ENCODE measurements at places on chromosomes 13 and 19. TPM values are rescaled to one million over a fixed set of nuclear protein-coding genes. Genes with fewer than 3 reads are reported as not detected.

DNA sequence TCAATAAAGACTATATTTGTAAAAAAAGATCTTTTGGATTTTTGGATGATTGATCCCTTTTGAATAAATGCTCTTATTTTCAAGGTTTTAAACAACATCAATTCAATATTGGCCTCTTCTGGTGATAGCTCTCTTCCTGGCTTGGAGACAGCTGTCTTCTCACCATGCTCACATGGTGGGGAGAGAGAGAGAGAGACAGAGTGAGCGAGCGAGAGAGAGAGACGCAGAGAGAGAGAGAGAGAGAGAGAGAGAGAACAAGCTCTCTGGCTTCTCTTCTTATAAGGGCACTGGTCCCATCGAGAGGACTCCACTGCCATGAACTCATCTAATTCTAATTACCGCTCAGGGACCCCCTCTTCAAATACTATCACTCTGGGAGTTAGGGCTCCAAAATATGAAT is 32.1 kb upstream of the FARP1 start:
- DNase-seq: no peak

DNA sequence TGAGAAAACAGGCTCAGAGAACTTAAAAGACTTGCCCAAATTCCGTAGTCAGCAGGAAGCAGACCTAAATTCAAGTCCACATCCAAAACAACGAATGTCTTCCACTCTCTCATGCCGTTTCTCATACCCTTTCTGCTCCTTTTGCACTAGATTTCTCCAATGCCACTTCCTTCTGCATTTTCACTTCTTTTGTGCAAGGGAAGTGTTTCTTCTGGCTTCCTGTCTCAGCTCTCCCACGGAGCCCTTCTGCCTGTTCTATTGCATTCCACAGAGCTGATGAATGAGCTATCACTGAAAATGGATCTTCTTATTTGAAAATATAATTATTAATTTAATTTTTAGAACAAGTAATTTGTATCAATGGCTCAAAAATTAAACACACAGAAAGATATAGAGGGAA is 56.1 kb upstream of the STK24 start:
- DNase-seq: no peak

DNA sequence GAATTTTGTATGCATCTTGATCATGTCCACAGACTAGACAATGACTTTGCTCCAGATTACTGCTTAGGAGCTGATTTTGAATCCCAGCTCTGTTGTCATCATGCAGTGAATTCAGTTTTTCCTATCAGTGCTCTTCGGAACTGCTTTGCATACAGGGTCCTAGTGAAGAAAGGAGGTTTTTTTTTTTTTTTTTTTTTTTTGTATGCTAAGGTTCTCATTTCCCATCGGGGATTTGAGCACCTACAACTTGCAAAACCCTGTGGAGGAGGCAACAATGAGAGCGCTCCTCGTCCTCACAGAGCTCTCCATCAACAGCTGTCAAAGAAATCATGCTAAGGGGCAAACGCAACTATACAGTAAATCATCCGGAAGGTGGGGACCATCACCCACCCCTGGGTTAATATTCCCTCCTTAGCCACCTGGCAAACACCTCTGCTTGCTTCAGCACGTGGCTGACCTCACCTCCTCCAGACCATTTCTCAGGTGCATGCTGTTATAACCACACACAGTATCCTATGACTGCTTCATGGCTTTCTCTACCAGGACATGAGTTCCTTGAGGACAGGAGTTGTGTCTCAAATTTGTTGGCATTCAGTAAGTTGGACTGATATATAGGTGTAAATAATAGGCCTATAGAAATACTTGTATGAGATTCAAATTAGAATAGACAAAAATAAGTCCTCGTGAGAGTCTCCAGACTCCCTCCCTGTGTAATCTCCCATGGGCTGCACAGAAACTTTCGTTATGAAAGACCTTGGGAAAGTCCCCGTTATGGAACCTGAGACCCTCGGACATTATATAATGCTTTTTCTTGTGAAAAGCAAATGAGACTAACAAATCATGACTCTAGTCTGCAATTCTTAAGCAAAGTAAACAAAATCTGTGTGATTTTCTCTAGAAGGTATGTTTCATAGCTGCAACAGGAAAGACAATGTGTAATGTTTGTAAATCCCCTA is 113.8 kb downstream of the KATNAL1 start:
- DNase-seq: no peak

DNA sequence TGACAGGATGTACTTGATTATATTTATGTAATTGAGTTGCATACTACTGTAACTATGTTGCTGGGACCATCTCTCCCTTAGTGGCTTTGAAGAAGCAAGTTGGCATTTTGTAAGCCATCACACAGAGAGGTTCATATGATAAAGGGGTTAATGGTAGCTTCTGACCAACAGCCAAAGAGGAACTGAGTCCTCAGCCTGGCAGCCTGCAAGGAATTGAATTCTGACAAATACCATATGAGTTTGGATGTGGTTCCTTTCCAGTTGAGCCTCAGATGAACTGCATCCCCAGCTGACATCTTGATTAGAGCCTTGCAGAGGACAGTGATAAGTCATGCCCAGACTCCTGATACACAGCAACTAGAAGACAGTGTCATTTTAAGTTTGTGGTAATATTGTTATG is 8.6 kb upstream of the MYCBP2 start:
- DNase-seq: no peak

DNA sequence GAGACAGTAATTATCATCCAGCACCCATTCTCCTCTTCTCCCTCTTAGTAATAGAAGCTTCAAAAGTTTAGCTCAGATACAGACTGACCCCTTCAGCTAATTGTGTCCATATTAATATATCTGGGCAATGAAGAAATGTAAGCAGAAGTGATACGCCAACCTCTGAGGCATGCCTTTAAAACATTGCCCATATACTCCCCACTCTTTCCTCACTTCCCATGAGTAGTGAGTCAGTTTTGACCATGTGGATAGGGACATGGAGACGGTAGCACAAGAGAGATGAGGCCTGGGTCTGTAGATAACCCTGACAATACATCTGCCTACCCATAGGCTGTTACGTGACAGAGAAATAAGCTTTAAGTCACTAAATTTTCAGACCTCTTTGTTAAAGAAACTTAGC is 147.6 kb downstream of the KCTD12 start:
- DNase-seq: no peak

CABP5 gene
- not detected for total RNA-seq

ZNF724 gene
- 5.9 TPM for total RNA-seq

- no peak for DNase-seq
Observed at GRCh38 chr19:13576726-13577125, 70.4 kb upstream of the CACNA1A start.

- no peak for DNase-seq
Observed at GRCh38 chr19:57437931-57438330, 2.8 kb downstream of the ZNF749 start.

OR7A17 gene
- total RNA-seq: not detected

DNA sequence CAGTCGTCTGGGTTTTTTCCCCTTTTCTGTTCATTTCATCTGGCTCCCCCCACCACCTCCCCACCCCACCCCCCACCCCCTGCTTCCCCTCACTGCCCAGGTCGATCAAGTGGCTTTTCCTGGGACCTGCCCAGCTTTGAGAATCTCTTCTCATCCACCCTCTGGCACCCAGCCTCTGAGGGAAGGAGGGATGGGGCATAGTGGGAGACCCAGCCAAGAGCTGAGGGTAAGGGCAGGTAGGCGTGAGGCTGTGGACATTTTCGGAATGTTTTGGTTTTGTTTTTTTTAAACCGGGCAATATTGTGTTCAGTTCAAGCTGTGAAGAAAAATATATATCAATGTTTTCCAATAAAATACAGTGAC is 9.3 kb downstream of the CALM3 start:
- no peak for DNase-seq

- no peak for DNase-seq
Observed at GRCh38 chr19:58558066-58558622, at the start of gene UBE2M. Gene UBE2M (minus strand): TSS chr19:58558611. CDS start chr19:58558381, 230 bp downstream.

DNA sequence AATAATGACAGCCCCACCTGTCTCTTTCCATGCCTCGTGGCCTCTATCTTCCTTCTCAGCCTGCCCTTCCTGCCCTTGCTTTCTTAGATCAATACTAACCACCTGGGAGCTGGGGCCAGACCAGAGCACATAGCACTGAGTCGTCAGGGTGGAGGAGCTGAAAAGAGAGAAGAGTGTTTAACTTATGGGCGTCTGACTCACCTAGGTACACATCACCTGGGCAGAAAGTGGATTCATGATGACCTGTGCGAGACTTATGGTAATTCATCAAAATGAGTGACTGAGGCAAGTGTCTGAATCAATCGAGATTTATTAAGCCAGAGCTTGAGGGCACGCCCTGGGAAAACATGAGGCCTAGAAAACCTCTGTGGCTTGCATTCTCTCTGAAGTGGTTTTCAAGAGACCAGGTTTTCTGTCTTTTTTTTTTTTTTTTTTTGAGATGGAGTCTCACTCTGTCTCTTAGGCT is 19.2 kb downstream of the CEACAM6 start:
- DNase-seq: no peak

DNA sequence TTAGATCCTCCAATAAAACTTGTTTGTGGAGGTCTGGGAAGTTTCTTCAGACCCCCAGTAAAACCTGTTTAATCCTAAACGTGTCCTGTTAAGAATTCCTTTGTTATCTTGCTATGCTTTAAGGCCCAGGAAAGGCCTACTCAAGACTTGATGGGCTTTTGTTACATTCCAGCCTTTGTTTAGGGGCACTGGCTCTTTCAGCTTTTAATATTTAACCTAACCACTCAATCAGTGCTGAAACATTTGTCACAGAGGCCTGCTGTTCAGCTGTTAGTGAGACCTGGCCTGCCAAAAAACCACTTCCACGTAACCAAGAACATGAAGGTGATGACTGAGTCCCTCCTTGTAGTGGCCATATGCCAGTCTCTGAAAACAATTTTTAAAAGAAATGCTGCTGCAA is 41.7 kb downstream of the PCDH17 start:
- no peak for DNase-seq

TNFSF9 gene
- total RNA-seq: 6.3 TPM

ZNF610 gene
- total RNA-seq: 0.15 TPM

CEACAM1 gene
- 76.9 TPM for total RNA-seq

GRCh38 chr19:3443840-3444694 is 36.3 kb downstream of the SMIM24 start:
- DNase-seq: no peak

DNA sequence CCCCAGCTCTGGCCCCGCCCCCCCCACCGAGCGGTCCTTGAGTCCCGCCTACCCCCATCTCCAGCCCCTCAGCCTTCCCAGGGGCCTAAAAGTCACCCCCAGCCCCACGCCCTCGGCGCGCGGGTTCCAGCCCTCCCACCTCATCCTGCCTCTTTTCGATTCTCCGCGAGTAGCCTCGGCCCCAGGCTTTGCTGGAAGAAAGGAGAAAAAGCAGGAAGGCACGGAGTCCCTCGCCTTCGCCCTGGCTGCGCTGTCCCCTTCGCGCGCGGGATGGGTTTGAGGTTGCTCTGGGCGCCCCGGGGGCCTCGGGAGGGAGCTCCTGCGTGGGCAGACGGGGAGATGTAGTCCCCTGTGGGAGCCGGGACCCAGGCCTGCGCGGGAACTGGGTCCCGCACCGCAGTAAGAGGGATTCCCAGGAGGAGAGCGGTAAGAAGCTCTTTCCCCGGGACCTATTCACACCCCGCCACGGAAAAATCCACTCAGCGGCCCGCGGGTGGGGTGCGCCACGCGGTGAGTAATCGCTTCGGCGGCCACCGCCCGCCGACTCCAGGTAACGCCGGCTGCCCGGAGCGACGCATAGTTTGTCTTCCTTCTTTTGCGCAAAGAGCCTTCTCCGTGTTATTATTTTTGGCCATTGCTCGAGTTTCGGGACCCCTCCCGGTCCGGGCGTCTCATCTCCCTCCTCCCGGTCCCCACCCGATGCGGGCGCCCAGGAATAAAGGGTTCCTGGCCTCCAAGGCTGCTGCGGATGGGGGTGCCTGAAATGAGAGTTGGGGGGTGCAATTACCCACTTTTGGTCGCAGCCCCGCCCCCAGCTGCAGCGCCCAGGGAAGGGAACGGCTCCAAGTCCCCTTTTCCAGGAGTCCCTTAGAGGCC is 865 bp upstream of the CRLF1 start:
- no peak for DNase-seq

DNA sequence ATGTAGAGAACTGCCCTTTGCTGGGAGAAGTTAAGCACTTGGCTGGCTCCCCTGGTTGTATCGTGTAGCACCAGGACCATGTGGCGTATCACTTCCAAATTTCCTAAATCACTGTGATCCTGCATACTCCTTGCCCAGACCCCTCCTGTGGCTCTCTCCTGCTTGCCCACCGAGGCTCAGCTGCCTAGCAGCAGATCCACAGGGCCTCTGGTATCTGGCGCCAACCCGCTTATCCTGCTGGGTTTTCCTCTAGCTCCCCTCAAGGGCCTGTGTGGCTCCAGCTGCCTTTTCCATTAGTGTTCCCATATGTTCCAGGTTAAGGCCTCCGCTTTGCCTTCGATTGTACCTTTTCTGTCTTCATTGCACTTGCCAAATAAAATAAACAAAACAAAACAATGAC is 16.5 kb downstream of the LRCH1 start:
- DNase-seq: no peak

GRCh38 chr13:21567714-21568113 is 36.3 kb downstream of the MICU2 start:
- DNase-seq: no peak

Measured in esophagus squamous epithelium (tissue), 5 donors.